ENCODE measurements at places on chromosomes 16 and 17.
A peak's percentile ranks its signal among the peaks of the same experiment; 100 is the strongest.

DNA sequence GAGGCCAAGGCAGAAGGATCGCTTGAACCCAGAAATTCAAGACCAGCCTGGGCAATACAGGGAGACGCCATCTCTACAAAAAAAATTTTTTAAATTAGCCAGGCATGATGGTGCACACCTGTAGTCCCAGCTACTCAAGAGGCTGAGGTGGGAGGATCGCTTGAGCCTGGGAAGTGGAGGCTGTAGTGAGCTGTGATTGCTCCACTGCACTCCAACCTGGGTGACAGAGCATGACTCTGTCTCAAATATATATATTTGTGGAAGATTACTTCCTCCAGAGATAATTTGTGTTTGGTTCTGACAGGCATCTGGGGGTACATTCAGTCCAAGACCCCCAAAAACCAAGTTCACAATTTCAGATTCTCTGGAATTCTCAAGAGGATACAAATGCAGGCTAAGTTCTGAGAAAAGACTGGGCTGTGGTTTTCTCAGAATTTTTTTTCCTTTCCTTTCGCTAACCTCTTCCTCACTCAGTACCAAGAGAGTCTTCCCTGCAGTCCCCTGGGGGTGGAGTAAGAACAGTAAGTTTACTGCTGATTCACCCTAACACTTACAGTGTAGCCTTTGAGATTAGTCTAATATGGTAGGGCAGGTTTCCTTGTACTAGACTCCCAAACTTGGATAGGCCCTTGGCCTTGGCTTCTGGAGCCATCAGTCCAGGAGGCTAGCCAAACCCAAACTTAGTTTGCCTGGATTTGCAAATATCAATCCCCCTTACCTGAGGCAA is 15.1 kb downstream of the GSDMB start:
- DNase-seq: no peak

- no peak for DNase-seq
These were observed 37.2 kb downstream of the ABR start for GRCh38 chr17:1142561-1142971.

DNA sequence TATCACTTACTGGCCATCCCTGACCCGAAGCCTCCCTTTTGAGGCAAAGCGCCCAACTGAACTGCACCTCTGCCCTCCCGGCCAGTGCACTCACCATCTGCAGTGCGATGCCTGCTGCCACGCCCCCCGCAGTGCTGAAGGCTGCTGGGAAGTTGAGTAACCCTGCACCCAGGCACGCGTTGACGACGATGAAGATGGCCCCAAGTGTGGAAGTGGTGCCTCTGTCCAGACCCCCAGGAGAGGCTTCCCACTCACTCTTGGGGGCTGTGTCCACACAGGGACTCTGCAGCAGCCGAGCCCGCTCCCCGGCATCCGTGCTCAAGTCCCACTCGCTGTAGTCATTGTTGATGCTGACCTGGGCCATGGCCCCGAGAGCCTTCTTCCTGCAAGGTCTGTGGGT is 4.8 kb downstream of the SLC38A7 start:
- no peak for DNase-seq

- no peak for DNase-seq
These were observed 424.9 kb downstream of the SOX9 start for GRCh38 chr17:72545766-72546165.

DNA sequence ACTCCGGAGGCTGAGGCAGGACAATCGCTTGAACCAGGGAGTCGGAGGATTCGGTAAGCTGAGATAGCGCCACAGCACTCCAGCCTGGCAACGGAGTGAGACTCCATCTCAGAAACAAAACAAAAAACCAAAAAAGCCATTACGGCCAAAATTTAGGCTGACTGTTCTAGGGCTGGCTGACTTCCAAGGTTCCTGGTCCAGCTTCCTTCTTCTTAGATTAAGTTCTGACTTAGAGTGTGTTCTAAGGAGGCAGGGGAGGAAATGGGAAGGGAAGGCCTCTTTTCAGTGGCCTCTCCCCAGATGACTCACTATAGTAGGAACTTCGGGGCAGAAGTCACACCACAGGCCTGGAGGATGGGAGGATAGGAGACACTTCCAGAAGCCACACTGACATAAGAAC is 27.7 kb upstream of the CLEC18B start:
- peak; percentile 77 for DNase-seq

DNA sequence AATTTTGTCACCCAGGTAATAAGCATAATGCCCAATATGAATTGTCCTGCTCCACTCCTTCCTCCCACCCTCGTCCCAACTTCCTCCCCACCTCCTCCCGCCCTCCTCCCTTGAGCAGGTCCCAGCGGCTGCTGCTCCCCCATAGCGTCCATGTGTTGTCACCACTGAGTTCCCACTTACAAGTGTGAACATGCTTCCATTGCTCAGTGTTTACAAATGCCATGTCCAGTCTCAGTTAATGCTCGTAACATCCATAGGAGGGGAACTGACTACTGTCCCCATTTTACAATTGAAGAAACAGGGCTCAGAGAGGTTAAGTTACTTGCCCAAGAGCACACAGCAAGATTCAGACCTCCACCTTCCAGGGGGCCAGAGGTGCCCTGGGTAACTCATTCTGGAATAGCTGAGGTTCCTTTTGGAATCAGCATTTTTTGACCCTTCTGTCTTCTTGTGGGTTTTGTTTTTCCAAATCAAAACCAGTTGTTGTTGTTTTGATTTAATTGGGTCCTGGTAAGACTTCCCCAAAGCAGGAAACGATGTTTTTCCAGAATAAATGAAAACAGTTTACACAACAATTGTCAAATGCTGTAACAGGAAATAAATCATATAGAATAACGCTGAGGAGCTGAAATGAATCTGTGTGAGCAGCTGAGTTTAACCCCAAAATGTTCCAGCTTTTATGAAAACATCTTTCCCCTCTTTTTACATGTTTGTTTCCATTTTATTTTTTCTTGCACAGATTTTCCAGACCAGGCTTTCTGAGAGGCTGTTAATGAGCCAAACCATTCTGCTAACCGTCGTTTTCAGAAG is 73.9 kb downstream of the ZDHHC7 start:
- DNase-seq: no peak

GRCh38 chr17:75240394-75241142 is 20.8 kb downstream of the GGA3 start:
- DNase-seq: no peak

- DNase-seq: no peak
These were observed 856 bp downstream of the DNAJA2 start for GRCh38 chr16:46972429-46973206.

DNA sequence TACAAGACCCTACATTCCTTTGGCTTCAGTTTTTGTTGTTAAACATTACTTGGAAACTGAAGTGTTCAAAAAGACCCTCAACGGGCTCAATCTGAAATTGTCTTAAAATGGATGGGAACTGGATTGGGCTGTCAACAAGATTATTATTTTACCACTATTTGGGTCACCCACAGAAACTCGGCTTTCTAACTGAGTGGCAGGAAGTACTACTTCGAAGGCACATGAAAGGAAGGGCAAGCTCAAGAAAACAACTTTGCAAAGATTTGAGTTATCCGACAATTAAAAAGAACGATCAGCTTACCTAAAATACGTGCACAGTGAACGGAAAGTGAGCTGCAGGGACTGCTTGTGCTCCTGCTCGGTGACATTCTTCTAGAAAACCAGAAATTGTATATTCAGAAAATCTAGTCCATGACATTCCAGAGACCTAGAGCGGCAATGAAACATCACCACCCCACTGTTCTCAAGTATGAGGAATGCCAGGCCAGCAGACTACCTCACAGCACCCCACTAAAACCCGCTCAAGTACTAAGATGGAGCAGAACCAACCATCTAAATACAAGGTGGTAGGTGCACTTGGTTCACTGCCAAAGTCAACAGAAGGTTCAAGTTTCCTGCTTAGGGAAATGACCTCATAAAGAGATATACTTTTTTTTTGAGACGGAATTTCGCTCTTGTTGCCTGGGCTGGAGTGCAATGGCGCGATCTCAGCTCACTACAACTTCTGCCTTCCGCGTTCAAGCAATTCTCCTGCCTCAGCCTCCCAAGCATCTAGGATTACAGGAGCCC is 60.5 kb downstream of the ZZEF1 start:
- DNase-seq: no peak

DNA sequence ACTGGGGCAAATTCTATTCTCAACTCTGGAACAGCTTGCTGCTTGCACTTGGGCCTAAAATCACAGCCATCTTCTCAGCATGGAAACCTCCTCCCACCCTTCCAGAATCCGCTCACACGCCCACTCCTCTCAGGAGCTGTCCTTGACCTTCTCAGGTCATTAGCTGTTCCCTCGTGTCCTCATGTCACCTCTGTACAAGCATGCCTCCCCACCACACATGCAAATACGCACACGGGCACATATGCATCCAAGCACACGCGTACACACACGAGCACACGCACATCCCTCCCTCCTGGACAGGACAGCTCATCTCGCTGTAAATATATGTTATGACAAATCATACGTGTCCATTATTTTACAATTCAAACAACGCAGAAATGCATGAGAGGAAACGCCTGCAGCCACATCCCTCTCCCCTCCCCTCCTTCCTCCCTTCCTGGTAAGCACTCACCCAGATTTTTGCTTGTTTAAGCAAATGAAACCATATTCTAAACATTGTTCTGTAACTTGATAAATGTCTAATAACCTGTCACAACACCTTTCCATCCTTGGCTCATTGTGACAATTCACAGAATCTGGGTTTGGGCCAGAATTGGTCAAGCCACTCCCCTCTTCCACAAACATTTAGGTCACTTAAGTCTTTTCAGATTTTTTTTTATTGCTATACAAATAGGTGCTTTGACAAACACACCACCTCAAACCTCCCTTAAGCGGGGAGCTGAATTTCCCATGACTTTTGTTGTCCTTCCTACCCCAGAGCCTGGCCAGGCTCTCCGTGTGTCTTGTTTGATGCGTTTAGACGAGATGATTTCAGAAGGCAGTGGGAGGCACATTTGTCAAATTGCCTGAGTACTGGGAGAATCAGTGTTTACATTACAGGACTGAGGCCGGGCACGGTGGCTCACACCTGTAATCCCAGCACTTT is 41.7 kb downstream of the DNAH17 start:
- DNase-seq: peak; percentile 62

GRCh38 chr17:4035081-4035680 is 70.9 kb upstream of the ATP2A3 start:
- DNase-seq: no peak

- no peak for DNase-seq
These were observed 69.9 kb downstream of the ABR start for GRCh38 chr17:1109606-1110540.

- no peak for DNase-seq
These were observed 193.5 kb downstream of the MAF start for GRCh38 chr16:79407005-79407404.

GRCh38 chr17:57519800-57520199 is 225.3 kb downstream of the CCDC182 start:
- DNase-seq: no peak

- DNase-seq: no peak
These were observed 361.3 kb upstream of the SOX9 start for GRCh38 chr17:71759422-71760060.

GRCh38 chr16:88589441-88589840 is 19.2 kb downstream of the ZC3H18 start:
- no peak for DNase-seq

DNA sequence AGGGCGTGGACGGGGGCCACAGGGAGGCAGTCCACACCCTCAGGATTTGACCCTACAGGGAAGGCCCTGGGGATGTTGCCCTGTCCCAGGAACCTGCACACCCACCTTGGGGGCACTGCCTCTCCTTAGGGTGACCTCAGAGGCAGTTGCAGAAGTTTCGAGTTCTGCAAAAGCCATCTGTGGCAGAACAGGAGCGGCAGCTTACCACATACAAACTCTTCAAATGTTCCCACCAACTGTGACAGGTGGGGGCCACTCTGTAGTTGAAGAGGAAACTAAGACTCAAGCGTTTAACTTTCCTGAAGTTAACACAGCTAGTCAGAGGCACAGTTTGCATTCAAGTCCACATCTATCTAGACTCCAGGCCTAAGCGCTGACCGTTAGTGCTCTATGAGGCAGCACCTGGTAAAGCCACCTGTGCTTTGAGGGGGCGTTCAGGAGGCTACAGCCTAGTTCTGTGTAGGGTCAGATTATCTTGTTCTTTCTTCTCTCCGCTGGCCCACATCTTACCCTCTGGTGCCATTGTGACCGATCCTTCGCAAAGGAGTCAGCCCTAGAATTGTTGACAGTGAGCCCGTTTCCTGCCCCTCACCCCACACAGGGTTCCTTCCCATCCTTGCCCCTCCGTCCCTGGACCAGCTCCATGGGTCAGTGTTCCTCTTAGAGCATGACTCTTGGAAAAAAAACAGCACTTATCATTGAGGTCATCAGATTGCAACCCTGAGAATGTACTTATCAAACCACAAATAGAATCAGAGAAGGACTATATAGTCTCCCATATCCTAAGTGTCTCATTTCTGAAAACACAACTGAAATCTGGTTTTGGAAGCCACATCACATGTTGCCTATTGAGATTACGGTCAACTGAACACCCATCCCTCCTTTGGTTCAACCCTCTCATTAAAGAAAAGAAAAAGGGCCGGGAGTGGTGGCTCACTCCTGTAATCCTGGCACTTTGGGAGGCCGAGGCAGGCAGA is 45.4 kb downstream of the CDH1 start:
- no peak for DNase-seq

- no peak for DNase-seq
These were observed 168.8 kb downstream of the C16orf78 start for GRCh38 chr16:49542391-49542891.

DNA sequence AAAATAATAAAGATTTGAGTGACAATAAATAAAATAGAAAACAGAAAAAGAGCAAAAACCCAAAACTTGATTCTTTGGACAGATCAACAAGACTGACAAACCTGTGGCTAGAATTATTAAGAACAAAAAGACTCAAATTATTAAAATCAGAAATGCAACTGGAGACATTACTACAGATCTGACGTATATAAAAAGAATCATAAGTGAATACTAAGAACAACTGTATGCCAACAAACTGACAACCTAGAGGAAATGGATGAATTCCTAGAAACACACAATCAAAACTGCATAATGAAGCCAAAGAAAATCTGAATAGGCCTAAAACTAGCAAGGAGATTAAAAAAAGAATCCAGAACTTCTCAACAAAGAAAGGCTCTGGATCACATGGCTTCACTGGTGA is 47.4 kb downstream of the NETO2 start:
- DNase-seq: no peak

DNA sequence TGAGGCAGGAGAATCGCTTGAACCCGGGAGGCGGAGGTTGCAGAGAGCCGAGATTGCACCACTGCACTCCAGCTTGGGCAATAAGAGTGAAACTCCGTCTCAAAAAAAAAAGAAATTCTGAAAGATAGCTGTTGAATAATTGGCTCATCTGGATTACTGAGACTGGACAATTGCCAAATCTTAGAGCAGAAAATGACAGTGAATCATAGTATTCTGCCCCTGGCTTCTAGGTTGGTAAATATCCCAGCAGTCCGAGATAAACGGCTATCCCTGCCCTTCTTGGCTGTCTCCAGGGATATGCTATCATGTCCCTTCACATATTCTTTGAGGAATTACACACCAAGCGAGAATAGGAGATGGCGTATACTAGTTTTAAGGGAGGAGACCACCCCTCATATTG is 35.5 kb upstream of the METTL16 start:
- no peak for DNase-seq

All from RWPE2 (cell line).